CD8-positive, alpha-beta T cell (primary cell): ENCODE measurements at places on chromosomes 1 and 21.

DNA sequence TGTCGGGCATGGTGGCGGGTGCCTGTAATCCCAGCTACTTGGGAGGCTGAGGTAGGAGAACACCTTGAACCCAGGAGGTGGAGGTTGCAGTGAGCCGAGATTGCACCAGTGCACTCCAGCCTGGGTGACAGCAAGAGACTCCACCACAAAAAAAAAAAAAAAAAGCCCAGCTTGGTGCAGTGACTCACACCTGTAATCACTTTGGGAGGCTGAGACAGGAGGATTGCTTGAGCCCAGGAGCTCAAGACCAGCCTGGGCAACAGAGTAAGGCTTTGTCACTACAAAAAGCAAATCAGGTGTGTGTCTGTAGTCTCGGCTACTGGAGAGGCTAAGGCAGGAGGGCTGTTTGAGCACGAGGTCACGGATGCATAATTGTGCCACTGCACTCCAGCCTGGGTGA is 5.0 kb upstream of the H6PD start:
- no peak for DNase-seq

DNA sequence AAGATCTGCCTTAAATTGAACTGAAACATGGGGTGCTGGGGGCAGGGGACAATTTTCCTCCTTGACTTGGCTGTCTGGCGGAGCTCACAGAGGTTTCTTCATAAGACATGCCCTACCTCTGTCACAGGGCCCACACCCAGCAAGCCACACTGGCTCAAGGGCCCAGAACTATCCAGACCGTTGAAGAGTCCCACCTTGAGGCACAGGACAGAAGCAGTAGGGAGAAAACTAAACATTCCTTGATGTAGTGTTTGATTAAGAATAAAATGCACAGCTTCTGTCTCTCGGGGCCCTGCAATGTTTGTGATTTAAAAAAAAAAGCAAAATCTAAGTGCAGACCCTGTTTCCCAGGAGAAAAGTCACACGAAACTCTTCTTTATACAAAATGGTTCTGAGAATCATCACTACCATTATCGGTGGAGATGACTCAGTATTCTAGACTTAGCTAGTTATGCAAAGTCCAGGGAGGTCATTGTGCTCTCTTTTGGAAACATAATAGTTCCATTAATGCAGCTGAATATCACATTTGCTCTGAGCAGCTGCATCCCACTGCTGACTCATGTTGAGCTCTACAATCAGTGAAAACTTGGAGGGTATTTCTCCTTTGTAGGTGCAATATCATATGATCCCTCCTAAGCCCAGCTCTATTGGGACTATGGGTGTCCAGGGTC is 53.6 kb upstream of the DIRAS3 start:
- no peak for DNase-seq

GRCh38 chr1:7198664-7199063 is 413.4 kb downstream of the CAMTA1 start:
- DNase-seq: no peak

GRCh38 chr1:228316589-228317387 is 89.8 kb downstream of the TRIM11 start:
- no peak for DNase-seq

DNA sequence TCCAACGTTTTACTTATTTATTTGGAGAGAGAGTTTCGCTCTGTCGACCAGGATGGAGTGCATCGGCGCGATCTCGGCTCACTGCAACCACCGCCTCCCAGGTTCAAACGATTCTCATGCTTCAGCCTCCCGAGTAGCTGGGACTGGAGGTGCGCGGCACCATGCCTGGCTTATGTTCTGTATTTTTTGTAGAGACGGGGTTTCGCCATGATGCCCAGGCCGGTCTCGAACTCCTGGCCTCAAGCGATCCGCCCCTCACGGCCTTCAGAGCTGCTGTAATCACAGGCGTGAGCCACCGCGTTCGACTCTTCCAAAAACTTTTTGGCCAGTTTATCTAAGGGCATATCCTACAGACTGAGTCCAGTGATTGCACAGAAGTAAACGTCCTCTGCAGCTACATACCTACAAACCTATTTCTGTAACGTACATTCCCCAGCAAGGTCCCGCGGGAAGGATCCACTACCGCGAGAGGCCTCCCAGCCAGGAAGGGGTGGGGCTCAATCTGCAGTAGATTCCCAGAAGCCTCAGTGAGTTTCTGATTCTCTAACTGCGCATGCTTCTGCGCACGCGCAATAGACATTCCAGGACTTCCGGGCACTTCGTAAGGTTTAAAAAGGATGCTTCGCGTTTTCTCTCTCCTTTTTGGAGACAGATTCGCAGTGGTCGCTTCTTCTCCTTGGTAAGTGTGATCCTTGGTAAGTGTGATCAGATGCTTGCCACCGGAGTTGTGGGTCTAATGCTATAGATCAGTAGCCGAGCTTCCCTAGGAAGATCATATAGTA is at the start of gene RCC1:
TSS of gene RCC1 (plus strand) at position 638 of the 782 bp plus-strand sequence. CDS start 23,824 bp downstream, outside the sequence.
- DNase-seq: peak; percentile 92

GRCh38 chr1:33036051-33036525 is 595 bp downstream of the AK2 start:
- DNase-seq: no peak

DNA sequence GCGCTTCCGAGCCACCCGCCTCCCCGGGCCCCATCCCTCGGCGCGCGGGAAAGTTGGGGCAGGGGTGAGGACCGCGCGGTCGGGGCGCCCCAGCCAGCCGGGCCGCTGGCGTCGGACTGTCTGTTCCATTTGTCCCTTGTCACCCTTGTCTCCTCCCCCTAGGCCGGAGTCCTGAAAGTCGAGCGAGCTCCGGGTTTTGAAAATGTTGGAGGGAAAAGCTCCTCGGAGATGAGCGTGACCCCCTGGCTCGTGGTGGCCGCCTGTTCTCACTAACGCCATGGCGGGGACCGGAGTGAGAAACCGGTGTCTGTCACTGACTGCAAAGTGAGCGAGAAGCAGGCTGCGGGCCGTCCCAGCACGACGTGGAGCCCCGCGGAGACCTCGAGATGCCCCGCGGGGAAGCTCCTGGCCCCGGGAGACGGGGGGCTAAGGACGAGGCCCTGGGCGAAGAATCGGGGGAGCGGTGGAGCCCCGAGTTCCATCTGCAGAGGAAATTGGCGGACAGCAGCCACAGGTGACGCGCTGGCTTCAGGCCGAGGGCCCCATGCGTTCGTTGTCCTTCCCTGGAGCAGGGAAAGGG is 491 bp downstream of the PER3 start:
- no peak for DNase-seq

GRCh38 chr1:227902641-227902990 is 45.1 kb downstream of the WNT9A start:
- DNase-seq: no peak

DNA sequence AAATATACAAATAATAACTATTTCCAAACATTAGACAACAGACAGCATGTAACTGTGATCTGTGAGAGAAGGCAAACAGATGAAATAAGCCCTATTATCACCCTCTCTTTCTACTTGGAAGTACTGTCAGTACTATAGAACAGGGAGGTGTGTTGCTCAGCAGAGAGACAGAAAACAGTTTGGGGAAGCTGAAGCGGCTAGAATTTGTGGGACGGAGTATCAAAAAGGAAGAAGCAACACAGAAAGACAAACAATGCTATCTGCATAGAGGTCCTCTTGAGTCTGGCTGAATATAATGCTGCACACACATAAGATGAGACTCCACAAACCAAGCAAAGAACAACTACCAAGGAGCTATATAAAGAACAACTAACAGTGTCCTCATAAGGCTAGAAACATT is 59.4 kb downstream of the ZZZ3 start:
- no peak for DNase-seq

GRCh38 chr1:20666804-20667203 is 5.6 kb upstream of the DDOST start:
- no peak for DNase-seq

GRCh38 chr1:208157769-208158168 is 86.4 kb downstream of the PLXNA2 start:
- DNase-seq: no peak

GRCh38 chr1:234489698-234490077 is 10.7 kb upstream of the TARBP1 start:
- no peak for DNase-seq

DNA sequence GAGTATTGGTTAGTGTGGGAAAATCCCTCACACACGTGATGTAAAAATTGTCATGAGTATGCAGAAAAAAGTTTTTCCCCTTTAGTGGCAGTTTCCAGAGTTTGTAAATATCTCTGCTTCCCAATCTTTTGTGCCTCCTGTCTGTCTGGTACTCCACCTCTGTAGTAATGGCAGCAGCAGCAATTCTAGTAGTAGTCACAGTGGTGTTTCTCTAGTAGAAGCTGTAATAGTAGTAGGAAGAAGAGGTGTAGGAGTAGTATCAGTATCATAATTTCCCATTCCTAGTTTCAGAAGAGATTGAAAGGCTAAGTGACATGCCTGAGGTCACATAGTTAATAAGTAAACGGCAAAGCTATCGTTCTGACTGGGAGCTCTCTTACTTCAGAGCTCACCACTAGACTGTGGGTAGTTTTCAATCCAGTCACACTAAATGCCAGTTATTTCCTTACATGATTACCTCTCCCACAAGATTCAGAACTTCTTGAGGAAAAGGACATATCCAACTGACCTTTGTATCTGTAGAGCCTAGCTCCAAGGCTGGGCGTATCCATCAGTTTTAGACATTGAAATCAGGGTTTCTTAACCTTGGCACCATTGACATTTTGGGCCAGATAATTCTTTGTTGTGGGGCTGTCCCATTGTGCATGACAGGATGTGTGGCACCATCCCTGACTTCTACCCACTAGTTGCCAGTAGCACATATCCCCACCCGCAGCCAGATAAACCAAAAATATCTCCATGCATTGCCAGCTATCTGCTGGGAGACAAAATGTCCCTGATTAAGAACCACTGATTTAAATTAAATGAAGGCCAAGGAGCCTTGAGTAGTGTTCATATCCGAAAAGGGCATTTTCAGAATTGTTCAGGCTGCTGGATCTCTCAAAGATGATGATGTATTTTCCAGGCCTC is 135.9 kb downstream of the FGGY start:
- DNase-seq: no peak

GRCh38 chr1:33388805-33389771 is 41.8 kb downstream of the PHC2 start:
- no peak for DNase-seq

DNA sequence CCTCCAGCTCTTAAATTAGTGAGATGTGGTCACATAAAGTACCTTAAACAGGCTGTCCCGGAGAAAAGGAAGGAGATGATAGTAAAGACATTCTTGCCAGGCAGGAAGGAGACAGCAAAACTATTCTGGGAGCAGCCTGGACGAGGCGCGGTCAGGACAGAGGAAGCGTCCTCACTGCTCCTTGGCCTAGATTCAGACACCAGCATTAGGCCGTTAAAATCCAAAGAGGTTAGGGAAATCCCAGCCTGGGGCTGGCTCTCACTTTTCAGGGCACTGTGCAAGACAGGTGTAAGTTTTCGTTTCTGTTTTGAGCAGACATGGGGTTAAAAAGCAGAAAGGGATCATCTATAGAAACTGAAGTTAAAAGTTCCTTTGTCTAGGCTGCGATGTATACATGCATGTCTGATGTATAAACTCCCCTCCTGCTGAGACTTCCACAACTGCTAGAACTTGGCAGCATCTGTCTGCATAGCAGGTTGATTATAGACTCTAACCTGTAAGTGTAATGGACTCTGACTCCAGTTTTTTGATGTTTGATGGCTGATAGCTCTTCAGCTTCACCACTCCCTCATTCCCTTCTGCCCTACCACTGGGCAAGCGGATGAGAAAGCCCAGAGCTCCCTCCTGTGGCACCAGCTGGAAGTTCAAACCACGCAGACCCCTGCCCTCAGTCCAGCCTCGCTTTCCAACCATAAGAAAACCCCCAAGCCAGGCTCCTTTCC is 21.5 kb downstream of the STPG1 start:
- peak; percentile 61 for DNase-seq

DNA sequence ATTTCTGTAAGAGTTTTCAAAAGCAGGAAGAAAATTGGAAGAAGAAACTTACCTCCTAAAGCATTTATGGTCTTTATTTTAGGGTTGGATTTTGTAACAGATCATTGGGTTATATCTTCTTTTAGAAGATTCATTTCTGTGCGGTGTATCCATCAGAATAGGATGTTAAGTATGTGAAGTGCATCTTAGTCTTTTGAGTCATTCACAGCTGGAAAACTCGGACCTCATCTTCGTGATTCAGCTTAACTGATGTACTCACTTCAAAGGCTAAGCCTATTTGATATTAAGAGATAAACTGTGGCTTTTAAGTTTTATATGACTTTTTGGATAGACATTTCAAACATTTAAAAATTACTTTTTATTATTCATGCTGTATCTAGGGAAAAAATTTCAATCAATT is 56.3 kb downstream of the GIPC2 start:
- no peak for DNase-seq
